T-helper 2 cell treated with Interferon-gamma antibody and Interleukin-4, amounts not matched to agents 100 ng/mL and 5 ng/mL, for 36 hours (primary cell): ENCODE measurements at places on chromosomes 2 and 18. TPM values are rescaled to one million over a fixed set of nuclear protein-coding genes. Genes with fewer than 3 reads are reported as not detected.

The ACTR2 gene
- total RNA-seq = 488 and 497 TPM in 2 replicates

The PPP1R1C gene
- total RNA-seq = 0.48 TPM in 1 of 2 replicates, not detected in the other

The EDAR gene
- not detected in 2 replicates for total RNA-seq

The CDH20 gene
- not detected in 2 replicates for total RNA-seq

The DUSP2 gene
- total RNA-seq = 24.9 and 25.7 TPM in 2 replicates

The MC2R gene
- not detected in 2 replicates for total RNA-seq

The SLC40A1 gene
- total RNA-seq = 6.0 and 6.3 TPM in 2 replicates

The KHK gene
- total RNA-seq = 11.5 and 12.2 TPM in 2 replicates

The ONECUT2 gene
- total RNA-seq = not detected in 2 replicates

The CROCC2 gene
- total RNA-seq = not detected in 2 replicates

The IL1R2 gene
- total RNA-seq = not detected in 2 replicates

The CABLES1 gene
- 9.7 and 11.9 TPM in 2 replicates for total RNA-seq

The FAP gene
- total RNA-seq = not detected in 2 replicates

The AGXT gene
- total RNA-seq = not detected in 2 replicates

The LPIN2 gene
- 74.4 and 76.1 TPM in 2 replicates for total RNA-seq

The SMYD5 gene
- 23.9 and 25.5 TPM in 2 replicates for total RNA-seq

The DAPL1 gene
- total RNA-seq = not detected in 2 replicates

The E2F6 gene
- total RNA-seq = 10.7 and 10.9 TPM in 2 replicates

The ELP2 gene
- 68.0 and 71.9 TPM in 2 replicates for total RNA-seq

The HOXD3 gene
- total RNA-seq = not detected in 2 replicates

The ZEB2 gene
- 8.5 and 12.2 TPM in 2 replicates for total RNA-seq

The RNU2-63P gene
- 22.6 and 24.3 TPM in 2 replicates for total RNA-seq

The ASTL gene
- total RNA-seq = 0.45 TPM in 1 of 2 replicates, not detected in the other

The GCG gene
- total RNA-seq = not detected in 2 replicates

The CNDP1 gene
- total RNA-seq = 0.25 TPM in 1 of 2 replicates, not detected in the other

The RGPD4 gene
- total RNA-seq = not detected in 2 replicates

The RAX gene
- total RNA-seq = not detected in 2 replicates

The ABCB11 gene
- 0.02 TPM in 1 of 2 replicates, not detected in the other for total RNA-seq

The ANKRD30BL gene
- total RNA-seq = not detected in 2 replicates

The LBX2 gene
- total RNA-seq = 0.39 and 0.50 TPM in 2 replicates

The GREB1L gene
- total RNA-seq = not detected in 2 replicates

The TMEM37 gene
- not detected in 2 replicates for total RNA-seq

The UGT1A9 gene
- not detected in 2 replicates for total RNA-seq

The ASB18 gene
- total RNA-seq = not detected in 2 replicates

The ZFP36L2 gene
- total RNA-seq = 133 and 135 TPM in 2 replicates

The PLCD4 gene
- 0.30 and 0.48 TPM in 2 replicates for total RNA-seq

The GLI2 gene
- total RNA-seq = 0.36 and 0.43 TPM in 2 replicates

The BCS1L gene
- total RNA-seq = 54.6 and 57.1 TPM in 2 replicates

The PKDCC gene
- total RNA-seq = 0.16 TPM in 1 of 2 replicates, not detected in the other

The CFAP221 gene
- not detected in 2 replicates for total RNA-seq

The IL37 gene
- total RNA-seq = not detected in 2 replicates

The TCF23 gene
- not detected in 2 replicates for total RNA-seq

The NEB gene
- 0.61 and 0.64 TPM in 2 replicates for total RNA-seq

The C2orf74 gene
- 2.9 and 7.0 TPM in 2 replicates for total RNA-seq

The DLGAP1 gene
- not detected in 2 replicates for total RNA-seq
